ENCODE measurements at places on chromosomes 1 and 21.
A peak's percentile ranks its signal among the peaks of the same experiment; 100 is the strongest.

GRCh38 chr1:17004466-17005364 lies 7.0 kb downstream of the ATP13A2 start:
- no peak for DNase-seq

DNA sequence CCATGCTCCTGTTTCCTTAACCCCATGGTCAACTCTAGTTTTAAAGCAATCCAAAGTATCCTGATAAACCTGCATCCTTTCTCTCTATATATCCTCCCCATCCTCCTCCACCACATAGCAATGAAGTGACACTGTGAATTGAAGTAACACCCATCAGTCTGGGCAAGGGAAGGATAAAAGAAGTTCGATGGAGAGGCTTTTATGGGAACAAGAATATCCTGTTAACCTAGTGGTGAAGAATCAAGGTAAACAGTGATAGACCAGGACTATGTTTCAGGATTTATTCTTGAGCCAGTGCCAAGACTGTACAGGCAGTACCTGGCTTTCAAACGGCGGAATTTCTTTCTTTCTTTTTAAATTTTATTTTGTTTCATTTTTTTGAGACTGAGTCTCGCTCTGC lies 17.6 kb downstream of the RABIF start:
- no peak for DNase-seq

- DNase-seq: no peak
These were observed 217.0 kb downstream of the DNAH14 start for GRCh38 chr1:225146478-225146877.

GRCh38 chr1:205012391-205013140 lies 30.4 kb upstream of the CNTN2 start:
- no peak for DNase-seq

DNA sequence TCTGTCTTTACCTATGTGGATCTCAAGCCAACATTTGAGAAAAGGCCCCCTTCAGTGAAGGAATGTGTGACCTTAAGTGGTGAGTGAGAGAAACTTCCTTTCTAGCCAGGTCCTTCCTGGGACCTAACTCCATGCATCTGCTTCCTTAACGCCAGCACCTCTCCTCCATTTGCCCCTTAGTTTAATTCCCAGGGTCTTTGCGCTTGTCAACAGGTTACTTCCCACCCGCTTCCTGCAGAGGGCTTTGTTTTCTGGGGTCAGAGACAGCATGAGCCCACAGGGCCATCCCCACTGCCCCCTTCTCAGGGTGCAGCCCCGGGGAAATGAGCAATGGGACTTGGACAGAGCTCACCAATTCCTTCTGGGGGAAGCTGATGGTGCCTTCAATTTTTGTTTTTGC lies 54.8 kb downstream of the EVA1C start:
- DNase-seq: no peak

DNA sequence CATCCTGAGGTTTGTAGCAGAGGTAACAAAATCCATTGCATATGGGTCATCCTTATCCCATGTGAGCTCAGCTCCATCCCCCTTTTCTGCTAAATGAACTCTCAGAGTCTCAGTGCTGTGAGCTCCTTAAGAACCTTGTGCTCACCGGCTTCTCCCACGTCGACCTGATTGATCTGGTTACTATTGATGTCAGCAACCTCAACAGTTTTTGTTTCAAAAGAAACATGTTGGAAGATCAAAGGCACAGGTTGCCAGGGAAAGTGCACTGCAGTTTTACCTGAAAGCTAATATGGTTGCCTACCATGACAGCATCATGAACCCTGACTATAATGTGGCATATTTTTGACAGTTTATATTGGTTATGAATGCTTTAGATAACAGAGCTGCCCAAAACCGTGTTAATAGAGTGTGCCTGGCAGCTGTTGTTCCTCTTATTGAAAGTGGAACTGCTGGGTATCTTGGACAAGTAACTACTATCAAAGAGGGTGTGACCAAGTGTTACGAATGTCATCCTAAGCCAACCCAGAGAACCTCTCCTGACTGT lies 131.4 kb downstream of the HS2ST1 start:
- peak; percentile 28 for DNase-seq

GRCh38 chr1:158095737-158096335 lies 84.9 kb upstream of the CD1D start:
- DNase-seq: no peak

- DNase-seq: no peak
These were observed 11.5 kb downstream of the ARHGEF10L start for GRCh38 chr1:17550729-17551584.

DNA sequence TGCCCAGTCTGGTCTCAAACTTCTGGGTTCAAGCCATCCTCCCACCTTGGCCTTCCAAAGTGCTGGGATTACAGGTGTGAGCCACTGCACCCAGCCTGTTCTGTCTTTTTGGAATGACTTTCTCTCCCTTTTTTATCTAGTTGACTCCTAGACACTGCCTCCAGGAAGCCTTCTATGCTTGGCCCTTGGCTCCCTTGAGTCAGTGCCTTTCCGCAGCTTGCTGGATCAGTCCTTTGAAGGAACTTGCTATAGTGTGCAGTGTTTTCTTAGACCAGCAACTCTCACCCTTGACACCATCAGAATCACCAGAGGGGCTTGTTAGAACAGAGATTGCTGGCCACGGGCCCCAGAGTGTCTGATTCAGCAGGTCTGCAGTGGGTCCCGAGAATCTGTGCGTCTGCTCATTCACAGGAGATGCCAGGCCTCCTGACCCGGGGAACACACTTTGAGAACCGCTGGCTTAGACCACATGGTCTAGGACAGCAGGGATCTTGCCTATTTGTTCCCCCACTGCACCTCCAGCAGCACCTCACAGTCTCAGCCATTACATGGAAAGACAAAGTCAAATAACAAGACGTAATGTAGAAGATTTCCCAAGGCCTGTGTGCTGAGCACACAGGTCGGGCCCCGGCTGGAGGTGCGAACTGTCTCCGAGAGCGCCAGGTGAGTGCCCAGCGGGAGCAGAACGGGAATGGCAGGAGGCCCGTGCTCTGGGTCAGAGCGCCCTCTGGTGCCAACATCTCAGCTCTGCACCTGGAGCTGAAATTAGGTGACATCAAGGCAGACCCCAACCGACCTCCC lies 27.4 kb upstream of the CTPS1 start:
- DNase-seq: peak; percentile 26

DNA sequence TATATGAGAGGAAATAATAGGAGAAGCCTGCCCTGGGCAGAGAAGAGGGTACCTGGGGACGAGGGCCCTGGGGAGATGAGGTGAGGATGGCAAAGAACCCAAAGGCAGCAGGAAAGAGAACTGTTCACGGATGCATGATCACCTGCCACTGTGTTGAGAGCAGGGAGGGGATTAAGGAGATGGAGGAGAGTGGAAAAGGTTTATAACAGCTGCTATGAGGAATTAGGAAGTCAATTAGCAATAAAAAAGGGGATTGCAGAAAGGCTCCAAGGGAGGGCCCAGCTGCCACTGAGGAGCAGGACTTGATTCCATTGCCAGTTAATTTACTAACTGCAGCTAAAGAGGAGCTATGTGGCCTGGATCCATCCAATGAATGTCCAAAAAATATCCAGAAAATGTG lies 61.1 kb downstream of the GFI1 start:
- no peak for DNase-seq

- DNase-seq: no peak
These were observed 151.6 kb upstream of the CAMK1G start for GRCh38 chr1:209431813-209432442.
